ENCODE measurements at places on chromosomes 7 and 10.

DNA sequence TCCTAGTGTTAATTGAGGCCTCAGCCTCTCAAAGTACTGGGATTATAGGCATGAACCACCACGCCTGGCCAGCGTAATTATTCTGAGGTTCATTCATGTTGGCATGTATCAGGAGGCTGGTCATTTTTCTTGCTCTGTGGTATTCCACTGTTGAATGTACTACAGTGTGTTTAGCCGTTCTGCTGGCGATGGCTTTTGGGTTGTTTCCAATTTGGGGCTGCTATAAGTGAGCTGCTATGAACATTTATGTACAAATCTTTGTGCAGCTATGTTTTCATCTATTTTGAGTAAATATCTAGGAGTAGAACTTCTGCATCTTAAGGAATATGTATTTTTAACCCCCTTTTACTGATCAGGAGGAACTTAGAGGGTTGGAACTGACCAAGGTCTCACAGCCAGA lies 145.8 kb downstream of the AUTS2 start:
- DNase-seq, result no peak

- DNase-seq, result no peak
Observed at GRCh38 chr10:85524001-85524666, 842.5 kb downstream of the GRID1 start.

DNA sequence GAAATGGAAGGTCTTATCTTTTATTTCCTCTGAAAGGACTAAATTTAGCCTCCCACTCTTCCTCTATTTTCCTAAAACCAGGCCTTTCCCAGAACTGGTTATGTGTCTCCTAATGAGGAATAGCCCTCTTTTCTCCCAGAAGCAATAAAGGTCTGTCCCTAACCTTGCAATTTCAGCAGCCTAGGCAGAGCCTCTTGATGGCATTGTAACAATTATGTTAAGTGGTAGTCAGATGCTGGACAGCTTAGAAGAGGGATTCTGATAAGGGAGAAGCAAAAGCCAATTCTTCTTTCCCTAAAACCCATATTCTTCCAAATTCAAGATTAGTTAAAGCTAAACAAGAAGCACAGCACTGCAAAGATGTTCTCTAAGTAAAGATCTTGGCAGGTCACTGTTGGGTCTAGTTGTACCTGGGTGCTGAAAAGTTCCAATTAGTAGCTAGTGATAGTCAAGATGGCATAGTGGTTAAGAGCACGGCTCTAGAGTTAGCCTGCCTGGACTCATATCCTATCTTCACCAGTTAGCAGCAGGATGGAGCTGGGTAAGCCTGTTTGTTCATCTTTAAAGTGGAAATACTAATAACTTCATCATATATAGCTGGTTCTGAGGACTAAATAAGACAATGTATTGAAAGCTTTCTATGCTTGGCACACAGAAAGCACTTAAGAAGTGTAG lies 14.3 kb upstream of the KCNIP2 start:
- DNase-seq, result no peak

DNA sequence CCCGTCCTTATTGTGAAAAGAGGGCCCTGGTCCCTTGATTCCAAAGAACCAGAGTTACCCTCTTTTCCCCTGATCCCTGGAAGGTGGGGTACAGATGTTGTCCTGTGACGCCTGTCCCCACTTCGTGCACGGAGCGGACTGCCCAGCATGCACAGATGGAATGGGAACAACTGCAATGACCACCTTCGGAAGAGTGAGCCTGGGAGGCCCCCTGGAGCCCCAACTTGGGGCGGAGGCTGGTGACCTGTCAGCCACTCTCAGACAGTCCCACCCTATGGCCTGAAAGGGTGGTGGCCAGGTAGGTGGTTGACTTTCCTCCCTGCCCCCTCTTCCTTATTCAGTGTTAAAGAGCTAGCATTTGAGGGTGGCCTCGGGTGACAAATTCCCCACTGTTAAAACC lies 196.6 kb upstream of the GALNT17 start:
- DNase-seq, result no peak

- DNase-seq, result no peak
Observed at GRCh38 chr7:91299952-91300775, 35.9 kb downstream of the FZD1 start.

GRCh38 chr7:47493976-47494911 lies 87.7 kb downstream of the TNS3 start:
- DNase-seq, result peak; percentile 25

GRCh38 chr10:5284311-5285057 lies 80.3 kb upstream of the UCN3 start:
- no peak for DNase-seq

DNA sequence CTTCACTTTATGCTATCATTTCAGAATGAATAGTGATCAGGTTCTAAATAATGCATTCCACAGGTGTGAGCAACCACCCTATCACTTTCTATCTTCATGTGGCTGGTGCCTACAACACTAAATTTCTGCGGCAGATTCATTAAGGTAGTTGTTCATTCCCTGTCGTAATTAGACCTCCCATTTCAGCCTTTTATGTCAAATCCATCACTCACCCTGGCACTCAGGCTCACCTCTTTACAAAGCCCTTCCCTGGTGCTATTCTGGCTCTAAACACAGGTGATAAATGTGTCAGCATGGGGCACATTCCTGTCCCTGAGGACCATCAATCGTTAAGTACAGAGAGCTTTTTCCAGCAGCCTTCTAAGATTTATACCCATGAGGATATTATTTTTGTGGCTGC lies 300.0 kb upstream of the C7orf33 start:
- DNase-seq, result no peak

DNA sequence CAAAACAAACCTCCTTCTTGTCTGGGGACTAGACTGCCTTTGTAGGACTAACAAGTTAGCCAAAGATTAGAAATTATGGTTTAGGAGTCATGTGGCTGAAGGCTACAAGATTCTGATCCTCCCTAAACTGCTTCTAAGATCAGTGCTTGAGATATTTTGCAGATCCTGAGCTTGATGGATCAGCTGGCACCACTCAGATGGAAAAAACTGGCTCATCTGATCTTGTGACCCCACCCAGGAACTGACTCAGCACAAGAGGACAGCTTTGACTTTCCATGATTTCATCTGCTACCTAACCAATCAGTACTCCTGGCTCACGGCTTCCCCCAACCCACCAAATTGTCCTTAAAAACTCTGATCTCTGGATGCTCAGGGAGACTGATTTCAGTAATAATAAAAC lies 271.5 kb upstream of the TAC1 start:
- no peak for DNase-seq

DNA sequence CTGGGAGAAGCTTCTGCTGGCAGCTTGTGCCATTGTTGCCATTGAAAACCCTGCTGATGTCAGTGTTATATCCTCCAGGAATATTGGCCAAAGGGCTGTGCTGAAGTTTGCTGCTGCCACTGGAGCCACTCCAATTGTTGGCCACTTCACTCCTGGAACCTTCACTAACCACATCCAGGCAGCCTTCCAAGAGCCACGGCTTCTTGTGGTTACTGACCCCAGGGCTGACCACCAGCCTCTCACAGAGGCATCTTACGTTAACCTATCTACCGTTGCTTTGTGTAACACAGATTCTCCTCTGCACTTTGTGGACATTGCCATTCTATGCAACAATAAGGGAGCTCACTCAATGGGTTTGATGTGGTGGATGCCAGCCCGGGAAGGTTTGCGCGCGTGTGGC lies 220.7 kb downstream of the ADK start:
- no peak for DNase-seq

GRCh38 chr7:103765901-103766300 lies 223.6 kb downstream of the RELN start:
- no peak for DNase-seq

DNA sequence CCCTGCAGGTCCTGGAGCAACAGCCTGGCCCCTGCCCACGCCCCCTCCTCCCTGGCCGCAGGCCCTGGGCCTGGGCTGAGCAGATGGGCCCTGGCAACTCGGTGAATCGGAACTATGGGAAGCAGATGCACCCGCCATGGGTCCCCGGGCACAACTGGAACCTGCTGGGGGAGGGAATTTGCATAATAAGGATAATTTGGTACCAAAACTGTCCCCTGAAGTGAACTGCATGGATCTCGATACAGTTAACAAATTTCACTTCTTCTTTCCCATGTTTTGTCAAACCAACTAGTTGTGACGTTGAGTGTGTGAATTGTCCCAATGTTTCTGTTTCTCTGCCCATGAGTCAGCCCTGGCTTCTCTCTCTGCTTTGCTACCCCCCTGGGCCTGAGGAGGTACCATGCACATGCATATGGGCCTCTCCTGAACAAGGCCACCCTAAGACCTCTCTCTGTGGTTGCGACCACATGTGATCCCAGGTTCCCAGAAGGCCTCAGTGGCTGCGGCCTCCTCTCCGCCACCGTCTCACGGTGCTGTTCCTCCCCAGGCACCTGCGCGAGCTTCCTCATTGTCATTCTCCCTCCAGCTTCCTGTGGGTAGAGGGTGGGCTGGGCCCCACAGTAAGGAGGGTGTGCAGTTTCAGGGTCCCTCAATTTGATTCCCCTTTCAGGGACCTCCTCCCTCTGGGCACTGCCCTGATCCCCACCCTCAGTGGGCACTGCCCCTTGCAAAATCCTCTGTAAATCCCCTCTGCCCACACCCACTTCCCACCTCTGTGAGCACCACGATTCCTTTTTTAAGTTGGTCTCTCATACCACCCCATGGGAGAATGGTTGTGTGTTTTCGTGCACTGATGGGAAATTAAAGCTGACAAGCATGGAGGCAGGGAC lies 40.0 kb downstream of the FIGNL1 start:
- DNase-seq, result no peak

- no peak for DNase-seq
Observed at GRCh38 chr7:46452561-46453135, 531.6 kb upstream of the IGFBP3 start.

DNA sequence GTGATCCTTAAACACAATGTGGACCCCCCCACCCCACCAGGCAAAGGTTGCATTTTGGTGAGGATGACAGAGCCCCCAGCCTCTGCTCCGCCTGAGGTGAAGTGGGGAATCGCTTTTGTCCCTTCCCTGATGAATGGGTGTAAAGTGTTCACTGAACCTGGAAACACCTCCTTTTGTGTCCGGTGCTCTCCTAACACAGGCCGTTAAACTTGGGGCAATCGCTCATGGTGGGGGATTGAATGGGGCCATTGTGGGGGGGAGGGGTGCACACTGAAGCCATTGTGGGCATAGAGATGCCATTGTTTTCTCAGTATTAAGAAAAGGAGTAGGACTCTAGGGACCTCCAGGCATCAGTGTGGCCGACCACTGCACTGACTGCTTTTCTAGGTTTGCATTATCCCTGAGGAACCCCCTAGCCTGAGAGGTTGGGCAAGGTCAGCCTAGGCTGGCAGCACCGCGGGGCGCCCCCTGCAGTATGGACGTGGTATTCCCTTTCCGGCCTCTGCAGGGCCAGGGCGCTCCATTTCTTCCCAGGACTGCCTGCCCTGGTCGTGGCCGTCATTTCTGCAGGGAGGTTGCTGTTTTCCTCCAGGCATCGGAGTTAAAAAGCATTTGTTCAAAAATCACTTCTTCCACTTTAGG lies 158.3 kb downstream of the TCF7L2 start:
- no peak for DNase-seq

GRCh38 chr10:132389433-132390169 lies 7.4 kb upstream of the PWWP2B start:
- DNase-seq, result no peak

DNA sequence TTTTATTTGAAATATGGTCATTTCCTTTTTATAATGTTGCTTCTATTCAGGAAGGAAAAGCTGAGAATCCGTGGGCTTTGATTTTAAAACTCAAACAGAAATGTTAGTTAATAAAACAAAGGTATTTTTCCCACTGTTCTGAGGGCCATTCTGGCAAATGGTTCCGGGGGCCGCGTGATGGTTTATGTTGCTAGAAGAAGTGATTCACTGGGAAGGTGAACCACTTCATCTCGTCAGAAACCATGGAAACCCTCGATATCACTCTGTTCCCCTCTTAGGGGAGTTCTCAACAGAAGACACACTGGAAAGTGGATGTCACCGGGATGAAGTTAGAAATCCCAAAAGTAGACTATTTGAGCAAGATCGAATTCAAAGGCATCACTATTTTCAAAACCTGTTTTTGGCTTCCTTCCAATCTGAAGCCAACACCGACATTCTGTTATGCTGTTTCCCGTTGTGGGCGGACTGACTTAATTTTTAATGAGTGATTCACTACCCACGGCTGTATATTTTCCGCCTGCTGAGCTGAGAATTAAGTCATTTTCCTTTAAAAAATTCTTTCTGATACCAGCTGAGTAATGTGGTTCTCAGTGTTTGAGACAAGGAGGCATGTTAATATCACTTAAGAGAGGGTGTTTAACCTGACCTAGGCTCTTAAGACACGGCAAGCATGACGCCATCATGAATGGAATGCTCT lies 84.1 kb downstream of the PTPRE start:
- DNase-seq, result peak; percentile 73

DNA sequence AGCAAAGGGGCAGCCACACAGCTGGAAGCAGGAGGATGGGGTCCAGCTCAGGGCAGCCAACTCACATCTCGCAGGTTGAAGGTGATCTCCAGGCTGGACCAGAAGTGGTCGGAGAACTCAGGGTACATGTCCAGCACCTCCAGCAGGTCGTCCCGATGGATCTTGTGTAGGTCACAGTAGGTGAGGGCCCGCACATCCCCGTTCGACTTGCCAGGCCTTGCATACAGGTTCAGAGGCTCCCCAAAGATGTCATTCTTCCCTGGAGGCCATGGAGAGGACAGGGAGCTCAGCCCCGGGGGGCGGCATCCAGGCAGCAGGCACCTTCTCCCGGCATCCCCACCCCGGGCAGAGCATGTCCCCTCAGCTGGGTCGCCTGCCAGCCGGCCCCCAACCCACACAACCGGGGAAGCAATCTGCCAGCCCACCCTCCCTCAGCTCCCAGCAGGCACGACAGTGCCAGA lies 29.3 kb downstream of the KCNH2 start:
- no peak for DNase-seq

- no peak for DNase-seq
Observed at GRCh38 chr10:126250045-126250444, 138.2 kb downstream of the ADAM12 start.

DNA sequence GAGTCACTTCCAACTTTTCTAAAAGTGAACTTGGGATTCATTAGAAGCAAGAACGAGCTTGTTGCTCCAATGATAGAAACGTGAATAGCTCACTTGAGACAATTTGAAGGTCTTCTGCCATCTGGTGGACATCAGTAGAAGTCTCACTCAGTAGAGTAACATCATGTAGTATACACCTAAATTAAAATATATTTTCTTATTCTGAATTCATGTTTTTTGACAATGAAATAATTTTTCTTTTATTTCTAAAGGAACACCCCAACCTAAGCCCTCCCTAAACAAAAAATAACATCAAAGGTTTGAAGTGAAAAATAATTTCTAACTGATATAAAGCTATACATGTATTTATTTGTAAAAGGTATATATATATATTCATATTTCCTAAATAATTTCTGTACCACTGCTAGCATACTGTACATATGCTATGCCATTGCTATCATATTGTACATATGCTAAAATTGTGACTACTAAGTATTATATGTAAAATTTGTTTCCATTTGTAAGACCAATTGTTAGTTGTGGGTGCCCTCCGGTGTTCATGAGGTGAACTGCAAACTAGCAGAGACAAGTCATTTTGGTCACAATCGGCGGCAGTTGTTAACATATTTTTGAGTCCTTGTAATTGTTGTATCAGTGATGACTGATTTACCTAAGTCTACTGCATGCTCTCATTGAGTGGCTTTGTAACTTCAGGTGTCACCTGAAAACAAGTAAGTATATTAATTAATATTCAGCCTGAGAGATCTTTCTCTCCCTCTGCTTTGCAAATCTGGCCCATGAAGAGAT lies 121.9 kb downstream of the PTPRZ1 start:
- peak; percentile 81 for DNase-seq

Data from SW480 (cell line).